ENCODE measurements at places on chromosomes 5 and 9.

- no peak overlapping the region for H3K27ac ChIP-seq
- H3K36me3 ChIP-seq = no peaks in the 10 kb centered on the region
- DNase-seq = no peak
- H3K4me1 ChIP-seq = no peaks in the 10 kb centered on the region
Observed at GRCh38 chr5:155136216-155136850, 122.8 kb downstream of the KIF4B start.

GRCh38 chr5:109898269-109899162 is 208.8 kb downstream of the MAN2A1 start:
- H3K36me3 ChIP-seq = no peaks in the 10 kb centered on the region
- H3K4me3 ChIP-seq = no peak overlapping the region
- H3K4me1 ChIP-seq = no peaks in the 10 kb centered on the region
- DNase-seq = no peak

GRCh38 chr9:18825656-18826170 is 207.3 kb downstream of the SAXO1 start:
- H3K36me3 ChIP-seq = no peaks in the 10 kb centered on the region
- H3K27ac ChIP-seq = no peak overlapping the region

DNA sequence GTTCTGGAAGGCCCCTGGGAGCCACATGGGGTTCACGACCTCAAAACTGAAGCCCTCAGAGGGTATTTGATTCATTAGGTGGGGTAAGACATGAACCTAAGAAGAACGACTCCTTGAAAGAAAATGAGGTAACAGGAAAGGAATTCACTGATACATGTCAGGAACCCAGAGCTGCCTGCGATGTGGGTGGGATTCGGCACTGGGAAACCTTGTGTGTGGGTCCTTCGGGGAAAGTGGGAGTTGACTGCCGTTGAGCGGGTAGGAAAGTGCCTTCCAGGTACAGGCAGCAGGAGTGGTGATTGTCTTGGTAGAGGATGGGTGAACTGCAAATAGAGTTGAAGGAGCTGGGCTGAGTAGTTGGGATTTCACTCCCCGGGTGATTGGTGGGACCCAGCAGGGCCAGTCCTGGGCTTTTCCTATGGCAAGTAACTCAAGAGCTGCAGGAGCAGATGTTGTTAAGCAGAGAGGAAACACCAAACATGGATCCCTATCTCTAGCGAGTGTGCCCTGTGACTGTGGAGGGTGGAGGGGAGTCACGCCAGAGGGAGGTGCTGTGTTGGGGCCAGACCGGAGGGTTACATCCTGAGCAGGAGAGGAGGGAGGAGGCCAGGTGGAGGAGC is 30.8 kb downstream of the ANKRD33B start:
- no peak for DNase-seq
- H3K36me3 ChIP-seq = no peaks in the 10 kb centered on the region
- no peak overlapping the region for H3K4me3 ChIP-seq
- H3K27ac ChIP-seq = peak overlapping the region; percentile 85

GRCh38 chr9:71504636-71505035 is 263.7 kb downstream of the CEMIP2 start:
- H3K36me3 ChIP-seq = no peaks in the 10 kb centered on the region
- DNase-seq = no peak
- no peaks in the 10 kb centered on the region for H3K27me3 ChIP-seq
- no peaks in the 10 kb centered on the region for H3K4me1 ChIP-seq
- no peak overlapping the region for H3K4me3 ChIP-seq

- H3K4me1 ChIP-seq = no peaks in the 10 kb centered on the region
- H3K27ac ChIP-seq = no peak overlapping the region
- H3K36me3 ChIP-seq = no peaks in the 10 kb centered on the region
- DNase-seq = no peak
Observed at GRCh38 chr5:125317536-125317995, 571.1 kb upstream of the ZNF608 start.

DNA sequence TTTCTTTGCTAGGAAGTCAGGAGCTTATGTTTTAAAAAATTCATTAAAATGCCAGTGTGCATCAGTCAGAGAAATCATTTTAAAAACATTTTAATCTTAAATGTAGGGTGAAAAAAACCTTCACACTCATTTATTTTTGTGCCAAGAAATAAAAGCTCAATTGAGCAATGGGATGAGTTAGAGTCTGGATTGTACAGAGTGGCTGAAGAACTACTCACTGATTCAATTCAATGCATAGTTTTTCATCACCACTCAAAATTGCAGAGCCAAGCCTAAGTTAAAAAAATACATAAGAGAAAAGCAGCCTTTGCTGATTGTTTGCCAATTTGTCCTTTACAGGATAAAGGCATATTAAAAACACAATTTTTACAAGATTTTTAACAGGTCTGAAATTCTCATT is 168.2 kb upstream of the DMRTA1 start:
- DNase-seq = no peak
- no peaks in the 10 kb centered on the region for H3K27me3 ChIP-seq
- H3K36me3 ChIP-seq = no peaks in the 10 kb centered on the region
- H3K27ac ChIP-seq = no peak overlapping the region
- no peak overlapping the region for H3K4me3 ChIP-seq

DNA sequence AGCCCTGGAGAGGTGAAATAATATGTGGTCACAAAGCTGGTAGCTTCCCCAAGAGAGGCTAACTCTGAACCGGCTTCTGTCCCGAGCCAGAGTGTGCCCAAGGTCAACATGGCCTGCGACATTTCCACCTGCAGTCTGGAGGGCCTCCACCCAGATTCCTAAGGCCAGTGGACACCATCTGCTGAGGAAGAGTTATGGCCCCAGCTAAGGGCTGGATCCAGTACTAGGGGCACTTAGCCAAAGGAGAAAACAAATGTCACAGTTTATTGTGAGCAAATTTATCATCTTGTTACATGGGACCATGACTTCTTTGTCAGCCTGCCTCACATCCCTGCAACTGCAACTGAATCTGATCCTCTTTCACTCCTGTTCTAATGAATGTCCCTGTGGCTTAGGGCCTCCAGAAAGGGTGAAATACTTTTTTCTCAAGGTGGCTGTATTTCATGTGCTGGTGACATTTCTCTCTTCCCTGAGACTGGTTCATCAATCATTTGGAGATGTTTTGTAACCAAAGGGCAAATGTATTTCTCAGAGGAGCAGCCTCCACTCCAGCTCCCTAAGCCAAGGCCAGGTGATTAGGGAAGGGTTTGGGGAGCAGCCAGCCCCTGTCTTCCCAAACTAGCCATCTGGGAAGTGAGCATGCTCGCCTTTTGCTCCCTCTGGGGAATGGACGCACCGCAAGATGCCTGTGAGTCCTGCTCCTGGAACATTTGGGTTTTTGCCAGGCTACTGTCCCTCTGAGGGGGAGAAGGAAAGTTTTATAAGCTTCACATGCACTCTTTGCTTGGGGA is 148.3 kb downstream of the CMYA5 start:
- peak overlapping the region; percentile 62 for H3K27ac ChIP-seq
- no peaks in the 10 kb centered on the region for H3K27me3 ChIP-seq
- peaks cover 44% of the 10 kb centered on the region for H3K4me1 ChIP-seq

- H3K4me3 ChIP-seq = no peak overlapping the region
- H3K27me3 ChIP-seq = no peaks in the 10 kb centered on the region
- peak; percentile 7 for DNase-seq
- H3K27ac ChIP-seq = no peak overlapping the region
- H3K36me3 ChIP-seq = peaks cover 24% of the 10 kb centered on the region
Observed at GRCh38 chr5:134139891-134140469, 25.5 kb downstream of the TCF7 start.

- H3K4me3 ChIP-seq = no peak overlapping the region
- no peaks in the 10 kb centered on the region for H3K27me3 ChIP-seq
- no peaks in the 10 kb centered on the region for H3K36me3 ChIP-seq
- H3K4me1 ChIP-seq = no peaks in the 10 kb centered on the region
- DNase-seq = no peak
Observed at GRCh38 chr5:179504600-179505396, 45.6 kb upstream of the RUFY1 start.

DNA sequence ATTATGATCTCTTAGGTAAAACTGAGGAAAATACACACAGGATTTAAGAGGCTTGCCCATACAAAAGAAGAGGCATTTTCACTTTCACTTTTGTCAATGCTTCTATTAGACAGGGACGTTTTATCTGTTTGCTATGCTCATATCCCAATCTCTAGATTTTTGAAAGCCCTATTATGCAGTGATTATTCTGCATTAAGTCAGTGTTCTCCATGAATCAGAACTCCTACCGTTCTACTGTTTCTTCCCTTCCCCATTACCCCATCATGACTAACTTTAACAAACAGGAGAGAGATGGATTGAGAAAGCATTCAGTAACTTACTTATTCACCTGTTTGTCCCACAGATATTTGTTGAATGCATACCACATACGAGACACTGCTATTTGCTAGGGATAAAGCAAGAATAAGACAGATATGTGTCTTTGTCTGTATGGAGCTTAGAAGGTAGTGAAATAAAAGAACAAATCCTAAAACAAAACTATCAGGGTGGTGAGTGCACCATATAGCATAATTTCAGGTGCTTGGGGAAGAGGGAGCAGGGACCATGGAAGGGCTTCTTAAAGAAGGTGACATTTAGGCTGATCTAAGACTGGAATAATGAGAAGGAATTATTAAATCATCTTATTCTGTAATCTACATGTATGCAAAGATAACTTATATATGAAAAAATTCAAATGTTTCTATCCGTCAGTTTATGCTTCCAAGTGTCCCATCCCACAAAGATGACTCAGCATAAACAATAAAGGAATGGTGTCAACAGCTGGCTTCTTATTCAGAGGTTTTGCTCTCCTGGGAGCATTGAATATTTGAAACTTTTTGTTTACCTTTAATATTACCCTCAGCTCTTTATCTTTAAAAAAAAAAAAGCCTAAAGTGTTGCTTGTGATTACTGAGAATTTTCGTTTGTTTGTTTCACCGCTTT is 328.1 kb downstream of the HINT1 start:
- H3K27ac ChIP-seq = no peak overlapping the region
- no peaks in the 10 kb centered on the region for H3K27me3 ChIP-seq
- peak overlapping the region; percentile 35 for H3K4me3 ChIP-seq
- H3K4me1 ChIP-seq = no peaks in the 10 kb centered on the region

- H3K4me3 ChIP-seq = no peak overlapping the region
- DNase-seq = no peak
- H3K36me3 ChIP-seq = no peaks in the 10 kb centered on the region
- H3K4me1 ChIP-seq = peaks cover 34% of the 10 kb centered on the region
Observed at GRCh38 chr9:89317282-89317681, 1.0 kb upstream of the SECISBP2 start.

- peak overlapping the region; percentile 85 for H3K27ac ChIP-seq
- peaks cover 28% of the 10 kb centered on the region for H3K4me1 ChIP-seq
- peak; percentile 41 for DNase-seq
- H3K4me3 ChIP-seq = peak overlapping the region; percentile 70
Observed at GRCh38 chr9:34988218-34989002, 1.1 kb upstream of the DNAJB5 start.

Measured in gastrocnemius medialis (tissue), 4 donors.